ENCODE measurements at places on chromosomes 7 and 10.

DNA sequence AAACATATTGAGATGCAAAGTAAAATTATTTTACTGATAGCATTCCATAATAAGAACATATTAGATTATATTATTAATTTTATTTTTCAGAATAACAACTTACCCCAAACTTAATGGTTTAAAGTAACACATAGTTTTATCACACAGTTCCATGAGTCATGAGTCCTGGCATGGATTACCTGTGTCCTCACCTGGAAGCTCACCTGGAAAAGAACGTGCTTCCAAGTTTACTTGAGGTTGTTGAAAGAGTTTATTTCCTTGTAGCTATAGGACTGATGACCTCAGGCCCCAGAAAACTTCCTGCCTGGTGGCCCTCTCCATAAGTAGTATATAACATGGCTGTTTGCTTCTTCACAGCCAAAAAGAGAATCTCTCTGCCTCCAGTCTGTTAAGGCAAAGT, 254.6 kb downstream of the TFEC start:
- DNase-seq = no peak

DNA sequence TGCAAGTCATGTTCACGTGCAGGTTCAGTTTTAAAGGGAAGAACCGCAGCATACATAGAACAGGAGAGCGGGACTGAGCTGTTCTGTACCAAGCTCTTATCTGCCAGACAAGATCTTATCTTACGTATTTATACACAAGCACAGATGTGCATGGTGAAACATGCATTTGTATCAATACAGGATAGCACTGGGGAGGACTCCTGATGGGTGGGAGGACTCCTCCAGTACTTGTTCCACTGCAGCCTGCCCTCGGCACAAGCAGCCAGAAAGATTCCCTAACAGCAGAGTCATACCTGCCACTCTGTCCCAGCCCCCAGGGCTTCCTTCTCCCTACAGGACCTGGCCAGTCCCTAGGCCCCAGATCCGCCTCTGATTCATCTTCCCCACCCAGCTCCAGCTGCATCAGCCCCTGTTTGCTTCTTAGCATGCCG, 13.2 kb upstream of the PRKCQ start:
- no peak for DNase-seq

- no peak for DNase-seq
These were observed 208.2 kb downstream of the TFEC start for GRCh38 chr7:115822380-115822779.

DNA sequence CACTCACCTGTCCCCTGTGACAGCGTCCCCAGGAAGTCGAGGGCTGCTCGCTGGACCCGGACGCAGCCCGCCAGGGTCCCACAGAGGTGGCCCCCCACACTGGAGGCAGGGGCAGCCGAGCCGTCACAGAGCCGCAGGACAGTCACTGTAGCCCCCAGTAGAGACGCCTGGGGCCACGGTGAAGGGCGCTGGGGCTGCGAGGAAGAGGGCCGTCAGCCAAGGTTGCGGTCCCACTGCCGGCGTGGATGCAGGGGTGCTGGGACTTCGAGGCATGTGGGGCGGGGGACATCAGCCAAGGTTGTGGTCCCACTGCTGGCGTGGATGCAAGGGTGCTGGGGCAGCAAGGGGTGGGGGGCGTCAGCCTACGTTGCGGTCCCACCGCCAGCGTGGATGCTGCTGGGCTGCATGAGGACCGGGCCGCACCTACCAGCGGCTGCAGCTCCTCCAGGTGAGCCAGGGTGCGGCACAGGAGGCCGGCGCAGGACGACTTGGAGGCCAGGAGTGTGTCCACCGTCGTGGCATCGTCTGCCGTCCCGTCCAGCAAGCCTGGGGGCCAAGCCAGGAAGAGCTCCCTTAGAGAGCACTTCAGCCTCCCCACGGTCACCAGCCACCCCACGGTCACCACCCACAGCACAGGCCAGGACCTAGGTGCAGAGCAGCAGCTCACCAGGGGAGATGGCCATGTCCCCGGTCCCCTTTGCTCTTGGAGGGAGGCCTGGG, 13.9 kb downstream of the BRAT1 start:
- DNase-seq = no peak

GRCh38 chr7:32762925-32763293, 128.7 kb downstream of the KBTBD2 start:
- DNase-seq = no peak

- no peak for DNase-seq
These were observed 42.3 kb downstream of the JMJD1C start for GRCh38 chr10:63423494-63423893.

- DNase-seq = no peak
These were observed 2.1 kb upstream of the LIPM start for GRCh38 chr10:88800152-88801125.

DNA sequence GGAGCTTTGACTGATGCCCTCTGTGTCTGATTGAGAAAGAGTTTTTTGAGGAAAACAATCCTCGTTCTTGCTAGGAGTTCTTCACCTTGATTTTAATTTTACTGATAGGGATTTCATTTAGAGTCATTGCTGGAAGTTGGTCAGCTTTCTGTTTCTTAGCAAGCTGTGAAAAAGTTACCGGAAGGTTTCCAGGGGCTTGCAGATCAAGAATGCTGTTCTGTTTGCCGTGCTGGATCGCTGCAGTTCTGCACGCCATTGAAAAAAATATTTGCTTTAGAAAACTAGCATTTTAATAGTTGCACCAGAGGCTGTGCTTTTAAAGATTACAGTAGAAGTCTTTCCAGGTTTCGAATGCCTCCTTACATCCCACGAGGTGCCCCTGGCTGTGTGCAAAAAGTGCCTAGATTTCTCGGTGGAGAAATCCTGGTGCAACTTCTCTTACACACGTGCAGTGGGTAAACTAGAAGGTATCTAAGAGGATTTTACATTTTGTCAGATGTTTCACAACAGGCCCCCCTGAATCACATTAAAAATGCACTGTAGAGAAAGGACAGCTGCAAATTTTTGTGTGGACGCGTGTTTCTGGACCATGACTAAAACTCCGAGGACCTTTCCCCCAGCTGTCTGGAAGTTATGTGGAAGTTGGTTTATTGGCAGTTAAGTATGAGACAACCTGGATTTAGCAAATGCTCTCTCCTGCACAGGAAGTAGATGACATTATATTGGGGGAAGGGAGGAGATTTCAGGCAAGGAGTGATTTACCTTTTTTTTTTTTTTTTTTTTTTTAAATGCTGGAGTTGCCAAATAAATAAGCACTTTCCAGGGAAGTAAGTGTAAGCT, 5.8 kb downstream of the TCF7L2 start:
- peak; percentile 84 for DNase-seq

GRCh38 chr10:122273966-122274545, 3.0 kb downstream of the BTBD16 start:
- DNase-seq = no peak

- no peak for DNase-seq
These were observed 244.2 kb downstream of the CELF2 start for GRCh38 chr10:11261687-11262493.

- peak; percentile 100 for DNase-seq
These were observed 366.1 kb upstream of the ANKRD30A start for GRCh38 chr10:36759141-36759805.

GRCh38 chr10:132054564-132054963, 11.2 kb upstream of the JAKMIP3 start:
- peak; percentile 12 for DNase-seq

DNA sequence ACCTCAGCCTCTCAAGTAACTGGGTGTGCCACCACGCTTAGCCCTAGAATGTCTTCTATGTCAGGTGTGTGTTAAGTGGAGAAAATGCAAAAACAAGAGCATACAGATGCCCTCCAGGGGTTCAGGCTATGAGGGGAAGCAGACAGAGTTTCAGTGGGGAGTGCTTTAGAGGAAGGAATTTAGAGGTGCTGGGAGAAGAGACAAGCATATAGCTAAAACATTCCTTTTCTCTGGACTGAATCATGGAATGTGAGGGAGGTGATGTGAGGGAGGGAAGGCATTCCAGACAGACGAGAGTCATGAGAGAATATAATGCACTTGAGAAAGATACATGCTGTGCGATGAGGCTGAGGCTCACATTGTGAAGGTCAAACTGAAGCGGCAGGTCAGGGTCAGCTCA, 6.6 kb upstream of the ZNF786 start:
- no peak for DNase-seq

DNA sequence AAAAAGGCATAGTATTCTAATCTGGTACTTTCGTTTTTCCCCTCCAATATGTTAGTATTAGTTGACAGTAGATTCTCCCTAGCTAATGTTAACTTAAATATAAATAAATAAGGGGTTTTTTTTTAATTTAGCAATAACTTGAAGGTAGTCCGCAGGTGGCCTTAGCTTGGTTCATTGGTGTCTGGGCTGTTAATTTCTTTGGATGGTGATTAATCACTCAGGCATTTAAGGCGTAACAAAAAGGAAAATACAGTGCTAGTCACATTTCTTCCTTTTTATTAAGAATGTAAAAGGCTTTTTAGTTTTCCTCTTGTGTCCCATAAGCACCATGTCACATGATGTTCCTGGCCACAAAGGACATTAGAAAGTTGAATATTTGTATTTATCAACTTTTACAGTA, 161.0 kb upstream of the POT1 start:
- peak; percentile 6 for DNase-seq

- DNase-seq = no peak
These were observed 252.2 kb downstream of the WDR37 start for GRCh38 chr10:1308173-1308961.

DNA sequence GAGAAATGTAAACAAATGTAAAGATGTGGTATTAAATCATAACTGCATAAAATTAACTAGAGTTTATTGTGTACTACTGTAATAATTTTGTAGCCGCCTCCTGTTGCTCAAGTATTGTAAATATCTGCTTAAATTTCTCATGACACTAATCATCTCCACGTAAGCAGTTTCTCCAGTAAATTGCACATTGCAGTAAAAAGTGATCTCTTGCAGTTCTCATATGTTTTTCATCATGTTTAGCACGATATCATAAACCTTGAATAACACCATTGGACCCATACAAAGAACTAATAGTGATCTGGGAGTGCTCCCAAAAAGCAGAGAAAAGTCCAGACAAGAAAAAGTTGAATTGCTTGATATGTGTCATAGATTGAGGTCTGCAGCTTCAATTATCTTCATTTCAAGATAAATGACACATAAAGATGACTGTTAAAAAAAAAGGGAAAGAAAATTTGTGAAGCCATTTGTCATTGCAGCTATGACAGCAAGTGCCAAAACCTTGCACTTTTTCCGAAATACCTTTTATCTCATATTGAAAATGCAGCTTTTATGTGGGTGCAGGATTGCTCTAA, 15.3 kb downstream of the LIPA start:
- DNase-seq = no peak

GRCh38 chr7:6419310-6419773, 28.4 kb downstream of the DAGLB start:
- no peak for DNase-seq

DNA sequence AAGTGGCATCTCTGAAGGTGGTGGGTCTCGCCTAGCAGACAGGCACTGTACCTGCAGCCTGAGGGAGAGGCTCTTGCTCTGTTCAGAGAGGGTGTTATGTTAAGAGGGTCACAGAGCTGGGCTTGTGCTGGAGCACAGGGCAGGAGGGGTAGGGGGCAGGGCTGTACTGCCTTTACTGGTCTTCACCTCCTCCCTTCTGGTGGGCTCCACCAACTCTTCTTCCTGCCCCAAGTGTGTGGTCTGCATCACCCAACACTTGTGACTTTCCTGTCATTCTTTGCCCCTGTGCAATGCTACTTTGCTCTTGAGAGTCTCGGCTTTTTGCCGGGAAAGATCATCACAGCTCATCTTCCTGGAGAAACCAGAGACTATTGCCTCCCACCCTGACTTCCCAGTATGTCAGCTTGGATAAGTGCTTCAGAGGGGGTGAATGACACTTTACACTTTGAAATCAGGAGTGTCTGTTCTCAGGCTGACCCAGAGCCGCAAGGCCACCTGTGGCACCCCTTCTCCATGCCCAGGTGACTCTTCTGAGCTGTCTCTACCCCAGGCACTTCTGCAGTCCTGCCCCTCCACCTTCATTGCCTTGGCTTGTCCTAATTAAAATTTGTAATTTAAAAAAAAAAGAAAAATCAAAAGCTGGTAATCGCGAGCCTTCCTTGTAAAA, 38.4 kb upstream of the IKZF1 start:
- no peak for DNase-seq

DNA sequence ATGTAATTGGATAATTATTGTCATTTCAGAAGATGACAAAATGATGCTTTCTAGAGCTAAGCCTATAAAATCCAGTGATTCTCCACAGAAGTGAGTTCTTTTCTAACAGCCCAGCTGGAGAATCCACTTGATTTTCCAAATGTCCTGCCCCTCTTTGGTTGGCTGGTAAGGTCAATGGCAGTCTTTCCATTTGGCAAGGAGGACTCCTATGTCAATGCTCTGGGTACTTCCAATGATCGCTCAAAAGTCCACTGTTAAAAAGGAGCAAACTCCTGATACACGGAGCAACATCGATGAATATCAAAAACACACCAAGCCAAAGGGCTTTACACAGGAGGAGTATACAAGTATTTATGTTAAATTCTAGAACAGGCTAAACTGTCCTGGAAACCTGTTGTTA, 57.8 kb downstream of the STK17A start:
- no peak for DNase-seq

DNA sequence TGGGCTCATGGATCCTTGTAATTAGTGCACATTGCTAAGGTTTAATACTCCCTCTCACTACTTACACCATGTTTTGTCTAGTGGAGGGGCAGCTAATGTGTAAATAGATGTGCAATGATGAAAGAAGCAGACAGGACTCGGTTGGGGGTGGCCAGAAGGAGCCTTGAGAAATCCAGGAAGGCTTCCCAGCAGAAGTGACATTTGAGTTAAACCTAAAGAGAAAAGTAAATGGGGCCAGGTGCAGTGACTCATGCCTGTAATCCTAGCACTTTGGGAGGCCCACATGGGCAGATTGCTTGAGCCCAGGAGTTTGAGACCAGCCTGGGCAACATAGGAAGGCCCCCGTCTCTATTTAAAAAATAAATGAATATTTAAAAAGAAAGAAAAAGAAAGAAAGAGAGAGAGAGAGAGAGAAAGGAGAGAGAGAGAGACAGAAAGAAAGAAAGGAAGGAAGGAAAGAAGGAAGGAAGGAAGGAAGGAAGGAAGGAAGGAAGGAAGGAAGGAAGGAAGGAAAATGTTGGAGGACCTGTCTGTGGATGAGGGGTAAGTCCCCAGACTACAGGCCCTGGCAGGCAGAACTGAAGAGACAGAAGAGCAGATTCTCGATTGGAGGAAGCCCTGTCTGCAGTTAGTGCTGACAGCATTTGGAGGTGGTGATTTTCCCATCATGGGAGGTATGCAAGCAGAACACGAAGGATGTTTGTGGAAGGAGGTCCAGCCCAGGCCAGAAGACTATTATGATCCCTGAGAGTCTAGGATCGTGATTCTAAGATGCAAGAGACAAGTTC, 3.6 kb downstream of the ELN start:
- DNase-seq = no peak

DNA sequence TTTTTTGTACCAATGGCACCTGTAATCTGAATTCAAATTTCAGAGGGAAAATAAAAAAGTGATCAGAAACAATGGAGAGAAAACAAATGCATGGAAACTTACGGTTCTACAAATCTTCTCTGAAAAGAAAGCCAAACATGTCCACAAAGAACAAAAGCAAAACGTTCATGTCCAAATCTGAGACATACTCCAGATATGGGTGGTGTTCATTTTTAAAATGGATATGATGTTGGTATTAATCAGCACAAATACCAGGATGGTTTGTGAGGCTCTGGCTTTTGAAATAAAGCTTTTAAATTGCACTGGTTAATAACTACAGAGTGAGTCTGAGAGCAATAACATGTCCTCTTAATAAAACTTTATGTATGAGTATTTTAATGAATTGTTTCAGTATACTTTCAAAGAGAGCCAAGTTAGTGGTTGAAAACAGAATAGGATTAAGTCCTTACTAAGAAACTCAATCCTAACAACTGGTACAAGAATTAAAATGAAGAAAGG, 366.4 kb downstream of the INHBA start:
- DNase-seq = no peak

All from PC-3 (cell line).